Upper lobe of right lung (tissue), 1 donor: ENCODE measurements at places on chromosomes 11 and 22. TPM values are rescaled to one million over a fixed set of nuclear protein-coding genes. Genes with fewer than 3 reads are reported as not detected.

The FAM111B gene
- total RNA-seq, result 0.87 TPM

The MRGPRX4 gene
- not detected for total RNA-seq

- no peak overlapping the region for H3K4me3 ChIP-seq
- H3K4me1 ChIP-seq, result peaks cover 5% of the 10 kb centered on the region
- H3K27me3 ChIP-seq, result no peaks in the 10 kb centered on the region
- peak; percentile 90 for DNase-seq
- H3K36me3 ChIP-seq, result no peaks in the 10 kb centered on the region
- no peak overlapping the region for H3K27ac ChIP-seq
These were observed 9.1 kb downstream of the PRR33 start for GRCh38 chr11:1882265-1883238.

DNA sequence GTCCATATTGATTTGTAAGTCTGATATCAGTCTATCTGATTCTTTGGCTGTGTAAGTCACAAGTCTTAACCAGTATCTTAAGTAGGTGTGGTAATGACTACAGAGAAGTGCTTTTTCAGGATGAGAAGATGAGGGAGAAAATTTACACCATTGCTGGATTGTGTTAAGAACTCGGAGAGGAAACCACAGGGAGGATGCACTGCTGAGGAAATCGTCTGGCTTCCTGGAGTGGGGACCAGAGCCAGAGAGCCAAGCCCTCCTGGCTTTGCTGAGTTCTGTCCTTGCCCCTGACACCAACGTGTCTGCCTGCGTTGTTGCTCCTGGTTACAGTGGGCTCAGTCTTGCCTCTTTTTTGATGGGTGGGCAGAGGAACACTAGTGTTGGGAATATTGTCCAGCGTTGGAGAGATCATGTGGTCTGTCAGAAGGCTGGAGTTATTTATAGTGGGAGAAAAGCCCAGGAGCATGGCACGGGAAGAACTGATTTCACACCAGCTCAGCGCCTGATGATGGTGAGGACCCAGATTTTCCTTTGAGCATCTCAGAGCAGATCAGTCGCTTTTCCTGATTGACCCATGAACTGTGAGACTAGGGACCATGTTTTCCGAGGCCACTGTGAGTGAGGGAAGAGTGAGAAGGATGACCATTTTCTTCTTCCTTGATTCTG lies 29.6 kb downstream of the MARK2 start:
- no peaks in the 10 kb centered on the region for H3K27me3 ChIP-seq
- H3K36me3 ChIP-seq, result no peaks in the 10 kb centered on the region
- no peak overlapping the region for H3K4me3 ChIP-seq

DNA sequence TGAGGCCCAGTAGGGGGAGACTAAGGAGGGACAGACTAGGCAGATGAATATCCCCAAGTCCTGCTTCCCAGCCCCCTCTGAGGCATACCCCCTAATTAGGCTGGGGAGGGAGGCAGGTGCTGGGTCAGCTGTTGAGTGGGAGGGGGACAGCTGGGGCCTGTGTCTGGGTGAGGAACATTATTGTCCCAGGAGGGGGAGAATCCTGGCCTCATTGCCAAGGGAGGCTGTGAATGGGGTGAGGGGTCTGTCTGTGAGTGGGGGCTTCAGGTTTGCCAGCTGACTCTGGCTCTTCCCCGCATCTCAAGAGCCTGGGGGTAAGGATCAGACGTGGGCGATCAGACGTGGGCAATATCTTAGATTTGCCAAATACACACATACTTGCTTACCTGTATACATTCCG lies 2.1 kb downstream of the INPPL1 start:
- H3K27me3 ChIP-seq, result no peaks in the 10 kb centered on the region
- H3K27ac ChIP-seq, result no peak overlapping the region
- H3K4me3 ChIP-seq, result no peak overlapping the region
- no peak for DNase-seq
